Spinal cord (tissue), 10 donors: ENCODE measurements at places on chromosomes 5 and 9.

- DNase-seq, result no peak
Observed at GRCh38 chr9:129121483-129121882, 10.3 kb downstream of the PTPA start.

GRCh38 chr9:136093995-136094881 is 851 bp downstream of the NACC2 start:
- DNase-seq, result no peak

DNA sequence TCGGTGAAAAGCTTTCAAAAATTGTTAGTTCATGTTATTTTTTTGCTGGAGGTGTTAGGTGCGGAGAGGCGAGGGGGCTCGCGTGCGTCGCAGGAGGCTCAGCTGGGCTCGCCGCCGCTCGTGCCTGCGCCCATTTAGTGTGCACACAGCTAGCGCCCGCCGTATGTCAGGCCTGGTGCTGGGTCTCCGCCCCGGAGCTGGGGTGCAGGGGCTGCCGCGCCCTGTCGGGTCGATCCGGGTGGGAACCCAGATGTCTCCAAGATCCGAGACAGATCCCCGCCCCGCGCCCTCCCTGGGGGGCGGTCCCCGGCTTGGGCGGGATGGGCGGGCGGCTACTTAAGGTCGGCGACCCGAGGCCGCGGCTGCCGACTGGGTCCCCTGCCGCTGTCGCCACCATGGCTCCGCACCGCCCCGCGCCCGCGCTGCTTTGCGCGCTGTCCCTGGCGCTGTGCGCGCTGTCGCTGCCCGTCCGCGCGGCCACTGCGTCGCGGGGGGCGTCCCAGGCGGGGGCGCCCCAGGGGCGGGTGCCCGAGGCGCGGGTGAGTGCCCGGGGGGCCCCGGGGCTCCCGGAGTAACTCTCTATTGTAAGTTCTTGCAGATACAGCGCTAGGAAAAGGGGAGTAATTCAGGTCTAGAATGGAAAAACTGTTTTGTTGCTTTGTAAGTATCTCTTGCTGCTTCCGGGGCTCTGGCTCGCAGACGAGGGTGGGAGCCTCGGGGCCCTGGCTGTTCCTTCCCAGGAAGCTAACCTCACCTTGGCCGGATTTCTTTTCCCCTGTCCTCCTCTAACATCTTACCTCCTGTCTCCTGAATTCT is 31.7 kb downstream of the GSN start:
- DNase-seq, result no peak

DNA sequence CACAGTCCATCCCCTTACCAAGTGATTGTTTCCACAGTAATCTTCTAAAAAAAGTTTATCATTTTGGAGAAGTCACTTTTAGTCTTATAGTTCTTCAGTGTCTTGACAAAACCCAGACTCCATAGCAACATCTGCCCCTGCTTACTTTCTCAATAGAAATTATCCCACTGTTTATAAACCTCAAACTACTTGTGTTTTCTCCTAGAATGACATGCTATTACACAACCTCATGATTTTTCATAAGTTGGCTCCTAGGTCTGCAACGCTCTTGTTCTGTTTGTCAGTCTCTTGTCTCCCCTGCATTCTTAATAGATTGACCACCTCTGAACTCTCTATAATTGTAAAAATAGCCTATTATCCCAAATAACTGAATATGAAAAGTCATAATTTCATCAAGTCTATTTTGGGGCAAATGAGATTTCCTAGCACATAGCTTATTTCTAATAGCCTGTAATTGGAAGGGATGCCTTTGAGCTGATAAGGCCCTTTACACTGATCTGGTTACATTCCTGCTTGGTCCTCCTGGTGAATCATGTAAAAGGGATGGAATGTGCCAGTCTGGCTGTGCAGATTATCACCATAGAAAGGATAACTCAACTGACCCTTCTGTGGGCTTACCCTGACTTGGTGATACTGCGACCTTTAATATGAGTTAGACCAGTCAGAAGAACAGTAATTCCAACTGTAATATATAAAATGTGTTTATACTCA is 69.6 kb downstream of the CHSY3 start:
- DNase-seq, result no peak

DNA sequence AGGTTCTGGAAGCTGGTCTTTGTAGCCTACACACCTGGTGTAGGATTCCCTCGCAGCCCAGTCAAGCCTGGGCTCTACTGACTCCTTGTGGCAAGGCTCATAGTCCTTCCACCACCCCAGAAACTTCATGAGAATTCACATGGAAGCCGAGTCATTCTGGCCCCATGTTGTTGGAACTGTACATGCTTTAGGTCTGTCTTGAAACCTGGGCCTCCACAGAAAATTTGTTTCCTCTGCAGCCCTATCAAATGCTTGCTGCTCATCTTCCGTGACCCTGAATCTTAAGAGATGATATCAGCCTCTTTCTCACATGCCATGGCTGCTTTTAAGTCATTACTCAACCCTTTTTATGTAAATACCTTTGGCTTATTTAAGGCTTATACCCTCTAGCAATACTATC is 113.4 kb upstream of the GRHPR start:
- no peak for DNase-seq
